ENCODE measurements at places on chromosomes 2 and 18.
A peak's percentile ranks its signal among the peaks of the same experiment; 100 is the strongest.

GRCh38 chr2:12796657-12797056 is 79.9 kb downstream of the TRIB2 start:
- no peak for DNase-seq

DNA sequence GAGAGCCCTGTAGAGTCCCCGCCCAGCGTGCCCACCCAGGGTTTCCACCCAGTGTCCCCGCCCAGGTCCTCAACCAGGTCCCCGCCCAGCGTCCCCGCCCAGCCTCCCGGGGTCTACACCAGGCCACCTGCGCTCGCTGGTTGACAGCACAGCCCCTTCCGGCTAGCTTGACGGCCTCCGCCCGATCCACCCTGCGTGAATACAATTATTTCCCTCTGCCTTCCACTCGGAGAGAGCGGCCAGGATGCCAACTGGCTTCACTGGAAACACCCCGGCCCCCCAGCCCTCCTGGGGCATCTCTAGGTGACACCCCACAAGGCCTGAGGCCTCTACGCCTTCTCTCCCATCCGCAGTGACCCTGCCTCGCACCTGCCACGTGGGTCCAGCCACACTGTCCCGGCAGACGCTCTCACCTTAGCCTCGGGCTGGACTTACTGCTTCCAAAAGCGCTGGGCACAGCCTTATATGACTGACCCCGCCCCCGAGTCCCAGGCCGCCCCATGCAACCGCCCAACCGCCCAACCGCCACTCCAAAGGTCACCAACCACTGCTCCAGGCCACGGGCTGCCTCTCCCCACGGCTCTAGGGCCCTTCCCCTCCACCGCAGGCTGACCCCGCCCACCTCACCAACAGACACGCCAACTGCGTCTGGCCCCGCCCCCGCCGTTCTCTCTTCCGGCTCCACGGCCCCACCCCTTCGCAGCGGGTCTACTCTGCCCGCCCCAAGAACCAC is 188.1 kb downstream of the LAMA1 start:
- DNase-seq: no peak

GRCh38 chr2:83104202-83104601 is 1354.9 kb downstream of the SUCLG1 start:
- DNase-seq: no peak

DNA sequence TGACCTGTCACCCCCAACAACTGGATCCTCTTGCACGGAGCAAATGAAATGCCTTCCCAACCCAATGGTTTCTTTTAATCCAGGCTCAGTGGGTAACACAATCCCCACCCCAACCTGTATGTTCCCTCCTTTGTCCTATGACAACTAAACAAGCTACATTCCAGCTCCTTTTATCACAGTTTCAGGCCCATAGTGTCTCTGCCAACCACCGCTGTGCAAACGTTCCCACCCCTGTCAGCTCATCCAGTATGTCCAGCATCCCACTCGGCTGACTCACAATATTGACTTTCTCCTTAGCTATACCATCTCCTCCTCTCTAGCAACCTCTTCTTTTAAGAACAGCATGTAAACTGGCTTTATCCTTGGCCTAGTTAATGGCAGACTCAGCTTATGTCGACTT is 117.9 kb upstream of the PPP1CB start:
- DNase-seq: no peak

GRCh38 chr2:111182121-111182520 is 61.4 kb downstream of the BCL2L11 start:
- DNase-seq: no peak

GRCh38 chr2:85905187-85905666 is 16.4 kb upstream of the ST3GAL5 start:
- DNase-seq: no peak

DNA sequence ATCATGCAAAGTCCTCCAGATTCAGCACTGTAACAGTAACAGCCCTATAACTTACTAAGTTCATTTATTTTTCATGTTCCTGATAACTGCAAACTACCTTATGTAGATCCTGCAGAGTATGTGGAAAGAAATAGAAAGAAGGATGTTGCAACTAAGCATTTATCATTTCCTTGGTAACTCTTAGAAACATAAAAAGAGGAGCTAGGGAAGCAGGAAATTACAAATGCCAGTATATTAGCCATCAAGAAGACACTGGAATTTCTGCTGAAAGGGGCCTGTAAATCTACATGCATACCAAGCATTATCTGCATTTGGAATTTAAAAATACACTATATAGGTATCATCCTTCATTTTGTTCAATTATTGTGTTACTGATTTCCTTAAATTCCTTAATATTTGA is 66.8 kb downstream of the PDE11A start:
- DNase-seq: no peak

GRCh38 chr2:64400733-64401528 is 53.0 kb upstream of the LGALSL start:
- DNase-seq: no peak

- DNase-seq: no peak
Observed at GRCh38 chr18:8298186-8298585, 311.1 kb upstream of the RAB12 start.

DNA sequence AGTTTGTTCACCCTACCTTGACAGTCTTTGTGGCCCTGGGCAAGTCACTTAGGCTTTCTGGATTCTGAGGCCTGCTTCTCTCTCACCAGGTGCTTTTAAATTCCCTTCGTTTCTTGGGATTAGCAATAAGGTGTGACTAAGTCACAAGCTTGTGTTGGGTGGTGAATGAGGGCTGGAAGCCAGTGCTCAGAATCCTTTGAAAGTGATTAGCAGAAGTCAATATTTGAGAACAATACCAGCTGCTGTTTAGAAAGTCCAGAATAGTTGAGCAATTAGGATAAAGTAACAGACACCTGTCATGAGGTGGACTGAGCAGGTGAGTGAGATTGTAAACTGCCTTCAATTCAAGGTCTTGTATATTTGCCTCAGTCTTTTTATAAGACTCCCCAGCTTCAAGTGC is 19.3 kb upstream of the MGAT5 start:
- DNase-seq: no peak

- no peak for DNase-seq
Observed at GRCh38 chr2:27245626-27246025, 17.2 kb downstream of the SLC30A3 start.

- no peak for DNase-seq
Observed at GRCh38 chr2:216850665-216851322, 9.1 kb downstream of the TNP1 start.

GRCh38 chr2:60555783-60556139 is 2.3 kb upstream of the BCL11A start:
- DNase-seq: no peak

- peak; percentile 49 for DNase-seq
Observed at GRCh38 chr2:231530099-231531011, at the start of gene NMUR1. Gene NMUR1 (minus strand): TSS chr2:231530445. CDS start chr2:231530361, 84 bp downstream.

DNA sequence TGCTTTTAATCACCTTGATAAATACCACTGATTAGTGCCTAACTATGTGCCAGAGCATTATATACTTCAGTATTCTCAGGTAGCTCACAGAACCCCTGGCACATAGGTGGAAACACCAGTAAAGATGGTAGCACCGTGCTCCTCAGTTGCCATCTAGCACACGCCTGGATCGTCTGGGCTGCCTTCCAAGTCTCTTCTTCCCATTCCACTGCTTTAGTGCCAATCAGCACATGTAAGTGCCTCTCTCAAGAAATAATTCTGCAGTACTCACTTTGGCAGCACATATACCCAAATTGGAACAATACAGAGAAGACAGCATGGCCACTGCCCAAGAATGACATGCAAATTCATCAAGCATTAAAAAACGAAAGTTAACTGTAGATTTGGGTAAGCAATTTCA is 13.0 kb downstream of the POLR2D start:
- DNase-seq: no peak

DNA sequence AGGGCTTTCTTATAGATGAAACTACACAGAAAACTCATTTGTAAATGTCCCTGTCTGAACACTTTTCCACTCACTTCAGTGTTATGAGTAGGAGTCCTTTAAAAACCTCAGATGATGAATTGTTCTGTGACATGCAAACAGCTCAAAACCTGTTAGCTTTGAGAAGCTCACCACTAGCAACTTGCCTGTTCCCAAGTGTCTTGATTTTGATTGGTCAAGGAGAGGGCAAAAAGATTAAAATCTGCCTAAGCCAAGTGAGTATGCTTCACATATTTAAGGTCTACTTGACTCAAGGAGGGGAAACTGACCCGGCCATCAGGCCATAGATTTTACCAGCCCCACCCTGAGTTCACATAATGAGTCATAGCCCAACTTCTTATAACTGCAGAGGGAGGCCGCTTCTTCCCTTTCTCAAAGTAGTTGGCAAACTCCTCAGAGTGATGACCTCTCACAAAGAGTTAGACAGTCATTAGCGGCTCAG is 45.2 kb upstream of the MEIS1 start:
- no peak for DNase-seq

- DNase-seq: no peak
Observed at GRCh38 chr18:5064841-5065370, 132.2 kb downstream of the AKAIN1 start.

- no peak for DNase-seq
Observed at GRCh38 chr2:120794716-120795115, 59.0 kb downstream of the GLI2 start.

DNA sequence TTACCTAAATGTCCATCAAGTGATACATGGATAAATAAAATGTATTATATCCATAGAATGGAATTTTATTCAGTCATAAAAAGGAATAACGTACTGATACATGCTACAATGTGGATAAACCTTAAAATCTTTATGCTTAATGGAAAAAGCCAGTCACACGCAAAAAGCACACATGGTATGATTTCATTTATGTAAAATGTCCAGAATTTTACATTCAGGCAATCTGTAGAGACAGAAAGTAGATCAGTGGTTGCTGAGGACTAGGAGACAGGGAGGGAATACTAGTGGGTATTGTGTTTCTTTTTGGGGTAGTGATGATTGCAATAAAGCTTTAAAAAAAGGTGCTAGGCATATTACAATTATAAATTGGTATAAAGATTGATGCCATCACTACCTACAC is 30.7 kb upstream of the CD302 start:
- DNase-seq: no peak

DNA sequence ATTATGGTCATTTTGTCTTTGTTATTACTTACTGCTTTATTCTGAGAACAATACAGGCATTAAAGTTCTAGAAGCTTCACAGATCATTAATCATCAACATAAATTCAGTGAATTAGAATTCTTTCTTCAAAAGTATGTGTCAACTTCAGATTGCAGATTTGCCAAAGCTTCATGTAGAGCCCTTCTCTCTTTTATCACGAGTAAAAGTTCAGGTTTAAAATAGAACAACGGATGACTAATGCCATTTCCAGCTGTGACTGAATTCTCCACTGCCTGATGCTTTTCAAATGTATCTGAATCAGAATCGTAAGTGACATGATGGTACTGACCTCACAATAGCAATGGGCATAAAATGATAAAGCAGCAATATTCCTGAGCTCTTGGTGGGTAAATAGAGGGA is 116.0 kb downstream of the ABCA12 start:
- DNase-seq: no peak

GRCh38 chr2:206231669-206232286 is 42.7 kb upstream of the ZDBF2 start:
- no peak for DNase-seq

DNA sequence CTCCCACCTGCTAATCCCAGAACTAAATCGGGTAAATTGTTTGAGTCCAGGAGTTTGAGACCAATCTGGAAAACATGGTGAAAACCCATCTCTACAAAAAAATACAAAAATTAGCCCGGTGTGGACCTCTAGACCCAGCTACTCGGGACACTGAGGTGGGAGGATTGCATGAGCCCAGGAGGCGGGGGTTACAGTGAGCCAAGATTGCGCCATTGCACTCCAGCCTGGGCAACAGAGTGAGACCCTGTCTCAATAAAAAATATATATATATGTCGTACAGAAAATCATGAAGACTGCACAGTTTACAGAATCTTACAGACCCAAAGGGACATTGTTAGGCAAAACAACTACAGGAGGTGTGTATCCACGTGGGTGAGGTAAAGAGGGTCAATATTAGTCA is 4.0 kb upstream of the DPY30 start:
- no peak for DNase-seq

All from activated CD8-positive, alpha-beta memory T cell treated with anti-CD3 and anti-CD28 coated beads for 4 hours (primary cell).